ENCODE measurements at places on chromosomes 1 and 21.

DNA sequence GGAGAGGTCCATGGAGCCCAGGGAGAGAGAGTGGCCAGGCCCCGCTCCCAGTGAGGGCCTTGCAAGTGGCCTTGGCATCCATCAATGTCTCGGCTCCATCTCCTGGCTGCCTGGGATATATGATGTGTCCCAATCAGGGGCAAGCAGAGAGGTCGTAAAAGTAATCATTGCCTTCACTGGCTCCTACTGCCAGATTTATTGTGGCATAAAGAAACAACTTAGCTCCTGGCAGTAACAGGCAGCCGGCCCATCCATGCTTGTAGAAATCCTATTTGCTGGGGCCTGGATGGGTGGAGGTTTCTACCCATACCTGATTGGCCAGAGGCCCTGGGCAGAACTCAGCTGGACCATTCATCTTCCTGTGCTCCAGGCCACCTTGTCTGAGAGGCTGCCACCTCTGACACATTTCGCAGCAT, 272.6 kb downstream of the MATN1 start:
- no peak for DNase-seq

GRCh38 chr1:204529371-204529895, 13.2 kb downstream of the MDM4 start:
- DNase-seq, result no peak

GRCh38 chr1:157595356-157595755, 2.5 kb downstream of the FCRL4 start:
- DNase-seq, result no peak

GRCh38 chr1:106754957-106755356, 301.5 kb upstream of the PRMT6 start:
- DNase-seq, result no peak

DNA sequence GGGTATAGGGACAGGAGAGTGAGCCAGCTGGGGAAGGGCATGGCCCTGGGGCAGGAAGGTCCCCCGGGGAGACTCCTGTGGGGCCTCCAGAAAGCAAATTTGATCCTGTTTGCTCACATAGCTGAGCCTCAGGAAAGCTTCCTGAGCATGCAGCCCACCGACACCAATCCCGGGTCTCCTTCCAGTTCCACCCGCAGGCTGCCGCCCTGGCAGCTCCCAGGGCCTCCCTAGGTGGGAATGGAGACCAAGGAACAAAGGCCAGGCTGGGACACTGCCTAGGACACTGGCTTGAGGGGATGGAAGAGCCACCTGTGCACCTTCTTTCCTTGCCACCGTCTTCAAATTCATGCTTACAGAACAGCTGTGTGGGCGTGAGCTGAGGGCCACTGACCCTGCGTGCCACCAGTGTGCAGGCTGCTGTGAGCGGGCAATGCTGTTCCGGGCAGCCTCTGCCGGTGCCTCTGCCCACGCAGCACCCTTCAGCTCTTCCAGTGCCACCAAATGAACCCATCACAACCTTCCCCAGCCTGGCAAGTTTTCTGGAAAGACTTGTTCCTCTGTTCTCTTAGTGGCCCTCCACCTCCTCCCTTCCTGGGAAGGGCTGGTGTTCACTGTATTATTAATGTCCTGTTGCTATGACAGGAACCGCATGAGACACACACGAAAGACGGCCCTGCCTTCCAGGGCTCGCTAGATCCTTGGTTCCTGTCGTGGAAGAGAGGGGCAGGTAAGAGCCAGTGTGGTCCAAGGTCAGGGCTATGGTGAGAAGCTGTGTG, 53.6 kb downstream of the ACBD3 start:
- DNase-seq, result no peak

GRCh38 chr1:58722414-58722813, 22.6 kb upstream of the MYSM1 start:
- no peak for DNase-seq

DNA sequence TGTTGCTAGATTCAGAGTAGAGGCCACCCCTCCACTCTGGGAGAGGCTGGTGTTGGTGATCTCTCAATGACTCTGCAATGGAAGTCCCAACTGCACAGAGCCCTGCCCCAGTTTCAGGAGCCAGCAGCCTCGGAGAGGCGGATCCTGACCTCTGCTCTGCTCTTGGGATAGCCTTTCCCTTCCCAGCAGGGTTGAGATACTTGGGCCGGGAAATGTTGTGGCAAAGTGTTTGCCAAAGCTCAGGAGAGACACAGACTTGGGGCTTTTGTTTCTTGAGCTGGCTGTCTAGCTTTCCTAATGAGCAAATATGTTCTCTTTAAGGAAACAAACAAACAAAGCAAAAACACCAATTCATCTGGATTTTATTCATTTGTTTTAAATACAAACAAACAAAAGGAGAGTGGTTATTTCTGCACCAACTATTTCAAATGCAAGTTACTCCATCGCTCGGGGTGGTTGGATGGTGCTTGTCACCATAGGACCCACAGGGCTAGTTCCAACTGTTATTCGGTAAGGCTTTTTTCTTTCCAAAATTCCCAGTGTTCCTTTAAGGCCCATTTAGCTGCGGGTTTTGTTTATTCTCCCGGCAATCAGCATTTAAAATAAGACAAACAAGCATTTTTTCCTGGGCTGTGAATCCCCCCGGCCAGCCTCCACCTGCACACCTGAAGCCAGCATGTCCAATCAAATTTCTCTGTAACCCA, 193.9 kb upstream of the LMO4 start:
- DNase-seq, result no peak

- no peak for DNase-seq
Measured at GRCh38 chr1:199310708-199311107, 671.9 kb downstream of the PTPRC start.

GRCh38 chr1:205834751-205835150, 15.2 kb downstream of the PM20D1 start:
- DNase-seq, result no peak

DNA sequence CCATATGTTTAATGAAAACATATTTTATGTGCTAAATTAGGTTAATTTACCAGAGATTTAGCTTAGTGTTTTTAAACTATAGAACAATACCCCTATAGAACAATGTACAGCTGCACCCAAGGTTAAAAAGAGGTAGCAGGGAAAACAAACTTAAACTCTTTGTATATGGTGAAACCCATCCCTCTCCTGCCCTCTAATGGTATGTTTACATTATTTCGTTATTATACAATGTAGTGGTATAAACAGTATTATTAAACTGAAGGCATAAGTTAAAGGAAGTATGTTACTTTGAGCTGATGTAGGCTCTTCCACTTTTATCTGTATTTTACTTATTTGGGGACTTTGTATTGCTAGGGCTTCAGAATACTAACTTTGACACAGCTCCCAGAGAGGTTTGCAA, 16.7 kb upstream of the ZYG11A start:
- DNase-seq, result no peak

- DNase-seq, result no peak
Measured at GRCh38 chr21:37281993-37282392, 14.9 kb upstream of the VPS26C start.

GRCh38 chr1:167623951-167624350, 6.1 kb upstream of the RCSD1 start:
- DNase-seq, result no peak

GRCh38 chr1:51488372-51489050, 30.6 kb downstream of the EPS15 start:
- DNase-seq, result no peak

DNA sequence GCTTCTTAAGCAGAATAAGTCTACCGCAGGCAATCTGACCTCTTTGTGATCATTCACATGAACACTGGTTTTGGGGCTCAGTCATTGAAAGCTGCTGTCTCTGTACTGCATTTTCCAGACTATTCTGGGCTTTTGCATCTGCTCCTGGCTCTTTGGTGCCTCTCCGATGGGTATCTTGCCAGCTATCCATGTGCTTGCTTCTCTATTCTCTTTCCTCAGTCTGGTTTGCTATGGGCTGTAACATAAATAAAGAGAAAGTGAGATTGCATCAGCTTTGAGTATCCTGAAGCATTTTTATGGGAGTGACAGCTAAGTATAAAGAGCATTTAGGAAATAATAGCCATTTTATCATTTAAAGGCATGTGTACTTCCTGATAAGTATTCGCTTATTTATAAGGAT, 70.7 kb downstream of the C1orf21 start:
- DNase-seq, result no peak

GRCh38 chr1:20110679-20111078, 8.7 kb downstream of the PLA2G2D start:
- DNase-seq, result no peak

DNA sequence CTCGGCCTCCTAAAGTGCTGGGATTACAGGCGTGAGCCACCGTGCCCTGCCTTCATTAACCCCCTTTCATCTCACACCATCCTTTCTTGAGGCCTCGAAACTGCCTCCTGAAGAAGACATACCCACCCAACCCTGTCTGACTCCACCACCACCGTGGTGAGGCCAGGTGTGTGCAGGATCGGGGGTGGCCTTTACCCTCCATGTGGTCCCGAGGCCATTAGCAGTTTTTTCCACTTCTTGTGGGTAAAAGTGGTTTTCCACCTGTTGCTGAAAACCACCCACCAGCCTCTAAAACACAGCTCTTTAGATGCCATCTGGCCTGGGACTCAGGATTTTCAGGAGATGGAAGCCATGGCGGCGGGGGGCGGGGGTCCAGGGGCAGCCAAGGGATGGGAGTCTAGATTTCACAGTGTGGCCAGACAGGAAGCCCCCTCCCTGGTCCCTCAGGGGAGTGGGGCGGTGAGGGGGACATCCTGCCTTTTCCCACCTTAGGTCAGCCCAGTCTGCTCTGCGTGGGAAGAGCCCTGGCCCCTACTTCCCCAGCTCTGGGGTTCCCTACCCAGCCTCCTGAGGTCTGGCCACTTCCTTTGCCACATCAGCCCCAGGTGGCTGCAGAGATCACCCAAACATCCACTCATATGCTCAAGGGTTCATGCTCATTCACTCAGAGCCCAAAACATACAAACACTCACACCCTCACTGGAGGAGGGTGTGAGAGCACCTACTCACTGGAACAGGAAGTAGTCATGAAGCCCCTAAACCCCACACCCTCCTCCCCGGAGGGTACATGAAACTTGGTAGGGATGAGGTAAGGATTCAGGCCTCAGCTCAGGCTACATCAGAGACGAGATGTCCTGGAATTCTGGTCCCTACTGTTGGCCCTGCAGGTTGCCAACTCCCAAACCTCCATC, 2.3 kb downstream of the FGR start:
- no peak for DNase-seq

DNA sequence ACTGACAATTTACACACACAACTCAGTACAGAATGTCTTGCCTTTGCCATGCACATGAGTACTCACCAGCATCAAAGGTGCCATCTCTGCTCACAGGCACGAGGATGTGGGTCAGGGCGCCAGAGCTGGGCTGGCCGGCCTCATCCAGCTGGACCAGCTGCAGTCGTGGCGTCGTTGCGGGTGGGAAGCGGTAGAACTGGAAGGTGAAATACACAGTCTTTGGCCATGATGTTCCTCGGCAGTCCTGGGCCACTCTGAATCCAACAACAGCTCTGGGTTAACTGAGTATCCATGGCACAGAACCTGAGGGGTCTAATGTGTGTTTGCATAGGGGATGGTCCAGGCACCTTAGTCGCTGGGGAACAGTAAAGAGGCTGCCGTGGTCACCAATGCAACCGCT, 87.7 kb downstream of the NPHP4 start:
- no peak for DNase-seq

DNA sequence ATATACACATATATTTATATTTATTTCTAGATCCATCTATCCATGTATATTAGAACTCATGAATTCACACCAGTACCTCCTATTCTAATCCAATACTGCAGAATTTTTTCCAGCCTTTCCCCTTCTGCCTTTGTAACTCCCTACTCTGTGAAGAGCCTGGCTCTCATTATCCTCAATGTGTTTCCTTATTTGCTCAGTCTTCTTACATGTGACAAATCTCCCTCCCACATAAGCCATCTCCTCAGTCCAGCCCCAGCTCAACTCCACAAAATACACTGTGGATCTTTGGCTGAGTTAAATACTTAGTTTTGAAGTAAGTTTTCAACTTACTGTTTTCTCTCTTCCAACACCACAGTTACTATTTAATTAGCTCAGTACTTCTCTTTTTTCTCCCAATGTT, 45.7 kb downstream of the ATP5PO start:
- no peak for DNase-seq

DNA sequence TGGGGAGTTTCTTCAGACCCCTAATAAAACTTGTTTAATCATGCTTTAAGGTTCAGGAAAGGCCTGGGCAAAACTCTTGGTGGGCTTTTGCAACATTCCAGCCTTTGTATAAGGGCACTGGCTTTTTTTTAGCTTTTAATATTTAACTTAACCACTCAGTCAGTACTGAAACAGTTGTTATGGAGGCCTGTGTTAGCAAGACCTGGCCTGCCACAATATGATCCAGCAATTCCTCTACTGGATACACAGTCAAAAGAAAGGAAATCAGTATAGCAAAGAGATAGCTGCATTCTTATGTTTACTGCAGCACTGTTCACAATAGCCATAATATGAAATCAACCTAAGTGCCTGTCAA, 75.1 kb upstream of the COG2 start:
- no peak for DNase-seq

GRCh38 chr1:183143576-183144315, 42.3 kb upstream of the LAMC2 start:
- no peak for DNase-seq

- no peak for DNase-seq
Measured at GRCh38 chr1:108194051-108194450, 6.1 kb downstream of the SLC25A24 start.

GRCh38 chr1:10339815-10340214, 59.0 kb upstream of the PGD start:
- no peak for DNase-seq

- DNase-seq, result no peak
Measured at GRCh38 chr21:37032877-37033471, 26.5 kb downstream of the RIPPLY3 start.

DNA sequence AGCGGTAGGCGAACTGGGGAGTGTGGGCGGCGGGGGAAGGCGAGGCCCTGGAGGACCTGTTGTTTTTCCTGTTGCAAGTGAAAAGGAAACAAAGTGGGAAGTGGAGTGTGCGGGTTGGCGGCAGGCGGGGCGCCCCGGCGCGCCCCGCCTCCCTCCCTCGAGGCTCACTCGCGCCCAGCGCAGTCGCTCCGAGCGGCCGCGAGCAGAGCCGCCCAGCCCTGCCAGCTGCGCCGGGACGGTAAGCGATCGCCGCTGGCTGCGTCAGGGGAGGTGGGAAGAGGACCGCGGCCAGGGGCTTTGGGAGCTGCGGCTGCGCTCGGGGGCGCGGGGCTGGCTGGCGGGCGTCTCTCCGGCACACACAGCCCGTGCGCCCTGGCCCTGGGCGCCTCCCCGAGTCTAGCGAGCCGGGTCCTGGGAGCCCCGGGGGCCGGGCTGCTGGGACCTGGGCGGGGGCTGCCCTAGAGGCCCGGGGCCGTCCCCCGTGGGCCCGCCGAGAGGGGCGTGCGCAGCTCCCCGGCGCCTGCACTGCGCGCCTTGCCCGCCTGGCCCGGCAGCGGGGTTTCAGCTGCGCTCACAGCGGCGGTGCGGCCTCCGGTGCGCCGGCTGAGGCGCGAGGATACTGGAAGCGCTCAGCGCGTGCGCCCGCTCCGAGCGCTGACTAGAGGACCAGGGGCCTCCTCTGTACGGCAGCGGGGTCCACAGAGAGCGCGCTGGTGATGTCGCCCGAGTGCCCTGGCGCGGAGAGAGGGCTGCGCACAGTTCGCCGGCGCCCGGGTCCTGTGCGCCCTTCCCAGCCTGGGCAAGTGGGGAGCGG, at the start of gene PIK3CD:
TSS of gene PIK3CD (plus strand) at position 167 of the 814 bp plus-strand sequence. CDS start 58,725 bp downstream, outside the sequence.
- peak; percentile 43 for DNase-seq

All from activated CD4-positive, CD25-positive, alpha-beta regulatory T cell (primary cell).